ELR (cell line): ENCODE measurements at places on chromosomes 16 and 17.

GRCh38 chr16:72201387-72201786 lies 29.4 kb upstream of the PMFBP1 start:
- DNase-seq: no peak

DNA sequence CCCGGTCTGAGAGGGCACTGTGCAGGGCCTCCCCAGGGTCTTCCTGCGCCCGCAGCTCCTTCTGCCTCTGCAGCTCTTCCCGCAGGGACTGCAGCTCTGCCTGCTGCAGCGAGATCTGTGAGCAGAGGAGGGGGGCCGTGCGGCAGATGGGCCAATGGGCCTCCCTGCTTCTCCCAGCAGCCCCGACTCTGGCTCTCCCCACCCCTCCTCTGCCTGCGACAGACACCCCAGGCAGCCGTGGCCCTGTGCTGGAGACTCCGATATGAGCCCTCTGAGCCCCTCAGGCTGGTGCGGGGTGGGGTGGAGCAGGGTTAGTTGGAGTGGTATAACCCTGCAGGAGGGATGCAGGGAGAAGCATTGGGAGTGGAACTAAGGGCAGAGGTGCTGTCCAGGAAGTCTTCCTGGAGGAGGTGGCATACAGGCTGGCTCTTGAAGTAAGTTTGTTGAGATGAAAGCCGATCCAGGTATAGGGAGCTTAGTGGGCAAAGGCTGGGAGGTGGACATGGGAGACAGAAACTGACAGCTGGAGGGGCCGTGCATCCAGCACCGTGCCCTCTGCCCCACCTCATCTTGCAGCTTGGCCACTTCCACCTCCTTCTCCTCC lies 5.0 kb downstream of the THOC6 start:
- DNase-seq: no peak

- peak; percentile 81 for DNase-seq
These were observed 3.3 kb upstream of the NHERF2 start for GRCh38 chr16:2023092-2024031.

DNA sequence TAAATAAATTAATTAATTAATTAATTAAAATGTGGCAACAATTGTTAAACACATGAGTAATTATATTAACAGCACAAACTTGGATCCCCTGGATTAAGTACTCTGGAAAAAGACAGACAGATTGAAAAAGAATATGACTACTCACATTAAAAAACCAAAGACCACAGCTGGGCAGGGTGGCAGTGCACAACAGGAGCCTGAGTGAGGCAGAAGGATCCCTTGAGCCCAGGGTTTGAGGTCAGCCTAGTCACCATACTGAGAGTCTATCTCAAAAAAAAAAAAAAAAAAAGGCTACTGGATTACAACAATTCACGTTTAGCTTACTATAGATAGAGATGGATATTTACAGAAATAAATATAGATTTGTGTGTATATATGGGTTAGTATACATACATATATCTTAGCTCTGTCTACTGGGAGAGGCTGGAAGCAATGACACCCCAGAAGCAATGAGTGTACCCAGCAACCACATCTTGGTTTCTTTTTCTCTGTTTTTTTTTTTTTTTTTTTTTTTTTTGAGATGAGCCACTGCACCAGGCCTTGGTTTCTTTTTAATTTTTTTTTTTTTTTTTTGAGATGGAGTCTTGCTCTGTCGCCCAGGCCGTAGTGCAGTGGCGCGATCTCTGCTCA lies 10.6 kb upstream of the SUZ12 start:
- DNase-seq: no peak

GRCh38 chr17:39104657-39105056 lies 46.8 kb downstream of the PLXDC1 start:
- peak; percentile 15 for DNase-seq

GRCh38 chr17:51807460-51807859 lies 351.1 kb downstream of the CA10 start:
- no peak for DNase-seq

DNA sequence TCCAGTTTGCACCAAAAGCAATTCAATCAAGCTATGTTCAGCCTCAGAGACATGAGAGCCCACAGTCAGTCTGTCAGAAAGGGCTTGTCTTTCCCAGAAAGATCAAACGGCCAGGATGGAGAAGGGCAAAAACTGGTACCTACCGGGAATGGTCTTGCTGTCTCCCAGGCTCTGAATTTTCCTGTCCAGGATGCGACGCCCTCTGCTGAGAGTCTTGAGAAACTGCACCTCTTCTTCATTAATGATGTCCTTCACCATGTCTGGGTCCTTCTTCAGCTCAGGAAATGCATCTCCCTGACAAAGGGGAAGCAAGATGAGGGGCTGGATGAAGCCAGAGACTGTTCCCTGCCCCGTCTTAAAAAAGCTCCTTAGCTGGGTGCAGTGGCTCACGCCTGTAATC lies 15.8 kb upstream of the EXOSC6 start:
- peak; percentile 75 for DNase-seq

- DNase-seq: no peak
These were observed 276.4 kb downstream of the FOXL1 start for GRCh38 chr16:86854626-86855294.

- DNase-seq: no peak
These were observed 4.1 kb downstream of the USP31 start for GRCh38 chr16:23145186-23145585.

DNA sequence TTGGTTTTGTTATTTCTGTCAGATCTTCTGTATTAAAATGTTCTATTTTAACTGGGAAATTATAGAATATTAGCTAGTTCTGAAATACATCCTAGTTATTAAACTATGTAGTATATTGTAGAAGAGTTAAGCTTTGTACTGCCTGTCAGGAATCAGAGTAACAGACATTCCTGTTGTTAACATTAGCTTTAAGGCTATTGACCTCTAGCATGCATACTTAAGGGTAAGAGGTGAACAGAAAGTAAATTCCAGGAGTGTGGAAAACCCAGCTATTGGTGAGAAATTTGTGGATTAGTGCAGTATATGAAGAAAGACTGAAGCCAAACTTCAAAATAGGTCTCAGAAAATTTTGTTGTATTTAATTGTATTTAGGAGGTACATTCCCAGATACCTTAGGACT lies 111.3 kb downstream of the CHD9 start:
- DNase-seq: no peak

- DNase-seq: no peak
These were observed 23.7 kb upstream of the WWOX start for GRCh38 chr16:78075800-78076199.

DNA sequence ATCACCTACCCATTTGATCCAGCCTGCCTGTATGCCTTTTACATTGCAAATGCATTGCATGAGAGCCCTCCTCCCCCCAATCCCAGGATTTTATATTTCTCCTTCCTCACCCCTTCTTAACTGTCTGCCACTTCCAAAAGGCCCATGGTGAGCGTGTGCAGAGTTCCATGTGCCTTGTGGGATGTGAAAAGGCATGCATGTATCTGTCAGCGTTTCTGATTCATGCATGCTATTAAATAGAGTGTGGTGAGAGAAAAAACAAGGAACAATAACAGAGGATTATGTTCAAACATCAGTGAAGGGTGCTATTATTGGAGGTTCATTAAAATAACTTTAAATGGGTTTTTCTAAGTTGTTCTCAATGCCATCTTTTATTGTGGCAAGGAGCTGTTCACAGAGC lies 60.9 kb upstream of the CACNG3 start:
- DNase-seq: no peak

DNA sequence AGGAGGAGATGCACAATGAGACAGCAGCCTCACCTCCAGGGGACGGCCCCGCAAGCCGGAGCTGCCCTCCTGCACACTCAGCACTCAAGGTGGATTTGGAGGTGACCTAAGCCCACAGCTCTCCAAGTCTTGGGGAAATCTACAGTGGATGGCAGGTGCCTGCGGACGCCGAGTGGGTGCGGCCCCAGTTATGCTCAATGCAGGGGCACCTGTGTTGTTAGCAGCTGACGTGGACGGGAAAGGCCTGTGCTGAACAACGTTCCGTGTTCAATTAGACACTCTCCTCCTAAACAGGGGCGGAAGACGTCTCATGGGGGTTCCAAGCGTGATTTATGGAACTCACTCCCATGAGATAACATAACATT lies 22.0 kb upstream of the METRNL start:
- DNase-seq: no peak

DNA sequence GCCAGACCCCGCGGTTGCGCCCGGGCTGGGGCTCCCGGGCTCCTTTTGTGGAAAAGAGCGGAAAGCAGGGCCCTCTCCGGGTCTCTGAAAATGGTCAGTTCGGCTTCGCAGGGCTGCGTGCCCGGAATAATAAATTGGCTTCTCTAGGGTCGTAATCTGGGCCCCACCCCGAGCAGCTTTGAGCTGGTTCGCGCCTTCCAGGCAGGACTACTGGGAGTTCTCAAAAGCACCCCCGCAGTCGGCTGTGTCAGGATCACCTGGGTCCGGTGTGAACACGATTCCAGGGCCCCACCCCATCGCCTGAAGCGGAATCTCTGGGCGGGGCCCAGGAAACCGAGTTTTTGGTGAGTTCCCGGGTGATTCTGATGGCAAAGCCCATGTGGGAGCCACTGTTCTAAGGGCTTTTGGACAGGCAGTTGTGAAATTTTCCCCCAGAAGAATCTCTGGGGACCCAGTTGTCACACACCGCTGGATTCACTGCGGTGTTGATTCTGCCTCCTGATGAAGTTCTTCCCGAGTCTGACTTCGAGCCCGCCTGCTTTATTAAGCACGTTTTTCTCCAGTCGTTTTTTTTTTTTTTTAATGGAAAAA lies 77.0 kb downstream of the MRC2 start:
- DNase-seq: peak; percentile 63

DNA sequence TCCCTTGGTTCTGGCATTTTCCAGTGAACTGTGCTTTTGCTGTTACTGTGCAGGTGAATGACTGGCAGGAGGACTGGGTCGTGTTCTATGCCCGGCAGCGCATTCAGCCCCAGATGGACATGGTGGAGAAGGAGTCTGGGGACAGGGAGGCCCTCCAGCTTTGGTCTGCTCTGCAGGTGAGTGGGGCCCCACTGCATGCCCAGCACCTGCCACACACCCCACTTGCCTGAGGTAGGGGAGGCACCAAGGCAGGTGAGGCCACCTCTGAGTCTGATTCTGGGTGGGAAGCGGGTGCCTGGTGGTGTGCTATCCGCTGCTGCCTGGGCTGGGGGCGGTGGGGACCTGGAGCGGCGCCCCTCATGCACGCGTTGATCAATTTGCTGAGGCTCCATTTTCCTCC lies 9.0 kb upstream of the FN3K start:
- DNase-seq: no peak

- DNase-seq: peak; percentile 17
These were observed 111.1 kb downstream of the AIPL1 start for GRCh38 chr17:6323626-6324356.

DNA sequence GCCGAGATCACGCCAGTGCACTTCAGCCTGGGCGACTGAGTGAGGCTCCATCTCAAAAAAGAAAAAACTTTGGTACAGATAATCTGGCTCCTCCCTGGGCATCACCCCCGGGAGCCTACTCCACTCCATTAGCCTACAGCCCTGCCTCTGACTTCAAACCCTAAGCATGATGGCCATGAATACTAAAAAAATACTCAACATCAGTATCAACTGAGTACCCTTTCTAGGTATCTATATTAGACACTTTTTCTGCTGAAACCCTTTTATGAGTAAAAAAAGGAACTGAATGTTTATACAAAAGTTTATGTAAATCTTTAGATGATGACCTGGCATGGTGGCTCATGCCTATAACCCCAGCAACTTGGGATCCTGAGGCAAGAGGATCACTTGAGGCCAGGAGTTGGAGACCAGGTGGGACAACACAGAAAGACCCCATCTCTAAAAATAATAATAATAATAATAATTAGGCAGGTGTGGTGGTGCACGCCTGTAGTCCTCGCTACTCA lies 6.9 kb downstream of the RDM1 start:
- no peak for DNase-seq

DNA sequence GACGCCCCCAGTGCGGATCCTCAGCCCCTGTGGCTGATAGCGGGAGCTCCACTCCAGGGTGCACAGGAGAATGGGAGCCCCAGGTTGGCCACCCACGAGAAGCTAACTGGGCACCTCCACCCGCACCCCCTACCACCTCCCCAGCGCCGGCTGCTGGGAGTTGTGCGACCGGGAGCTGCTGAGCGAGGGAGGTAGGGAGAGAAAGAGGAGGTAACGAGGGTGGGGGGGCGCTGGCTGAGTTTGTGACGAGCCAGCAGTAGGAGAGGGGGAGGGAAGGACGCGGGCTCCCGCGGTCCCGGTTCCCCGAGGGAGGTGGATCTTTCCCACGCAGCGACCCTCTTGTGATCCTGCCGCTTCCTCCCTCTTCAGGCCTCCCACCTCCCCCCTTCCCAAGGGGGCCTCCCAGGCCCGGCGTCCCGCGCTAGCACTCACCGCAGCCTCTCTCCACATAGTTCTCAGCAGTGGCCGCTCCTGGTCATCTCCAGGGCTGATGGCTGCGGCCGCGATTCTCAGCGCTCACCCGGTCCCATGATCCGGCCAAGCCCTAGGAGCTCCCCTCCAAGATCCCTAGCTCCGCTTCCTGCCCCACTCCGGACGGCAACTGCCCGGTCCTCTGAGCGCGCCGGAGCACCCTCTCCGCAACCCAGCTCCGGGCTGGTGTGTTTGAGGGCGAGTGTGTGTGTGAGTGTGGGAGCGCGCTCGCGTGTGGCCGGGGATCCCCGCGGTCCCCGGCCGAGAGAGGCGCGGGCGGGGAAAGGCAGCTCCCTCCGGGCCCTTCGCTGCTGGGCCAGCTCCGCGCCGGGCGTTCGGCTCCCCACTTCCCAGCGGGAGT lies at the start of gene GRIN2A:
TSS of gene GRIN2A (minus strand) at position 207 of the 832 bp plus-strand sequence. CDS start 2,017 bp downstream, outside the sequence.
- DNase-seq: peak; percentile 21

DNA sequence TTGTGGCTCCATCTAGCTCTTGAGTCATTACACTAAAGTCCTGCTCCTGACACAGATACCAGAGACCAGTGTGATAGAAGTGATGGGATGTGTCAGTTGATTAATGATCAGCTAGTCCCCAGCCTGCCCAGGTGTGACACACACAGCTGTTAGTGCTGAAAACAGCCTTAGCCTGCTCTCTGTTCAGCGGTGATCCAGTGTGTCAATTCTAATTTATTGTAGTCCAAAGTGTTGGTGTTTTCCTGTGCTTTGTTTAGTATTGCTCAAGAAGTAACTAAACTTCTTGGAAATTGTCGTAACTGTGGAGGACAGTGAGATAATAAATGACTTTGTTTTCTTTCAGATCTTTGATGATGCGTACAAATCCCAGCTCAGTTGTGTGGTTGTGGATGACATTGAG lies 92.3 kb downstream of the WNT3 start:
- no peak for DNase-seq

- peak; percentile 87 for DNase-seq
These were observed 8.7 kb upstream of the KAT7 start for GRCh38 chr17:49779739-49780231.

DNA sequence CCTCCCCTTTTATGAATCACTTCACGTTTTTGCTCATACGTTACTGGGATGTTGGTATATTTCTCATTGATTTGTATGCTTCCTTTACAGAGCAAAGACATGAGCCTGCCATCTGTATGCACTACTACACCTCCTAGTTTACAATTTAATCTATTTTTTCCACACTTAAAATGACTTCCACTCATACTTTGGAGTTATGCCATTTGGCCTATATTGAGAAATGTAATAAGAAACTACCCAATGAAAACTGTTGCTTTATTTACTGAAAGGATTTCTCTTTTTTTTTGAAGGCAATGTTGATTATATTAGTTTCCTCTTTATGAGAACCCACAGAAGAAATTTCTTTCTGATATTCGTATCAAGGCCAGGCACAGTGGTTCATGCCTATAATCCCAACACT lies 43.1 kb downstream of the DUSP14 start:
- DNase-seq: no peak

- peak; percentile 29 for DNase-seq
These were observed 40.8 kb downstream of the YPEL2 start for GRCh38 chr17:59372138-59372751.

- no peak for DNase-seq
These were observed 19.3 kb downstream of the OGFOD1 start for GRCh38 chr16:56470666-56471065.

GRCh38 chr17:60079401-60080243 lies 901 bp upstream of the HEATR6 start:
- DNase-seq: peak; percentile 66

- peak; percentile 100 for DNase-seq
These were observed 22.4 kb downstream of the SOCS3 start for GRCh38 chr17:78337244-78338109.
